HCT116 (cell line): ENCODE measurements at places on chromosomes 7 and 10. TPM values are rescaled to one million over a fixed set of nuclear protein-coding genes. Genes with fewer than 3 reads are reported as not detected.

Gene SRRM3
- 12.7 TPM for total RNA-seq

Gene MXI1
- 57.0 TPM for total RNA-seq

Gene INA
- not detected for total RNA-seq

Gene HOXA10
- total RNA-seq = 19.6 TPM

Gene FUOM
- 21.5 TPM for total RNA-seq

Gene FAM25A
- total RNA-seq = 2.7 TPM

Gene NAT16
- total RNA-seq = 2.0 TPM

Gene COBL
- total RNA-seq = 19.3 TPM

Gene BAMBI
- total RNA-seq = 6.2 TPM

Gene INMT
- total RNA-seq = 0.32 TPM

Gene C10orf143
- 0.66 TPM for total RNA-seq

Gene NCF1
- 0.27 TPM for total RNA-seq

Gene SKAP2
- total RNA-seq = 30.7 TPM

Gene CFAP70
- 2.9 TPM for total RNA-seq

Gene PON2
- 44.0 TPM for total RNA-seq

Gene VSIR
- total RNA-seq = 18.5 TPM

Gene STOX1
- 5.9 TPM for total RNA-seq

Gene TBXAS1
- total RNA-seq = 1.4 TPM

Gene FERD3L
- total RNA-seq = not detected

Gene IGF2BP3
- total RNA-seq = 79.1 TPM

Gene SPDYE2
- total RNA-seq = not detected
